Stimulated activated CD8-positive, alpha-beta memory T cell treated with anti-CD3 and anti-CD28 coated beads, Interleukin-4, amount 100 ng/mL, for 1 hour (primary cell): ENCODE measurements at places on chromosomes 1 and 21.

- DNase-seq, result no peak
Observed at GRCh38 chr1:20612221-20612746, 21.0 kb upstream of the PINK1 start.

DNA sequence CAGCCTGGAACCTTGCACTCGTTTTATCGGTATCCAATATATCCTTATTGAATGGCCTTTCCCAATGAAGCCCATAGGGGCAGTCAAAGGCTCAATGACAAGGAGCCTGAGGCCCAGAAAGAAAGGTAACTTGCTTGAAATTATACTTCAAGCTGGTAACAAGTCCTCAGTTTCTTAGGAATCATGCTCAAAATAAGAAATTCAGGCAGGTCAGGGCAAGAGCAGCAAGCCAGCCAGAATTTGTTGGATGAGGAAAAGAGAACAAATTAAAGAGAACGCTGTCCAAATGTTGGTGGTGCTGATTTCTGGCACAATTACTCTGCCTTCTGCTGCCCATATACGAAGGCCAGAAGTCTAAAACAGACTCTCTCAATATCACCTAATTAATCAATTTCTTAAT, 77.6 kb downstream of the DDX20 start:
- DNase-seq, result no peak

DNA sequence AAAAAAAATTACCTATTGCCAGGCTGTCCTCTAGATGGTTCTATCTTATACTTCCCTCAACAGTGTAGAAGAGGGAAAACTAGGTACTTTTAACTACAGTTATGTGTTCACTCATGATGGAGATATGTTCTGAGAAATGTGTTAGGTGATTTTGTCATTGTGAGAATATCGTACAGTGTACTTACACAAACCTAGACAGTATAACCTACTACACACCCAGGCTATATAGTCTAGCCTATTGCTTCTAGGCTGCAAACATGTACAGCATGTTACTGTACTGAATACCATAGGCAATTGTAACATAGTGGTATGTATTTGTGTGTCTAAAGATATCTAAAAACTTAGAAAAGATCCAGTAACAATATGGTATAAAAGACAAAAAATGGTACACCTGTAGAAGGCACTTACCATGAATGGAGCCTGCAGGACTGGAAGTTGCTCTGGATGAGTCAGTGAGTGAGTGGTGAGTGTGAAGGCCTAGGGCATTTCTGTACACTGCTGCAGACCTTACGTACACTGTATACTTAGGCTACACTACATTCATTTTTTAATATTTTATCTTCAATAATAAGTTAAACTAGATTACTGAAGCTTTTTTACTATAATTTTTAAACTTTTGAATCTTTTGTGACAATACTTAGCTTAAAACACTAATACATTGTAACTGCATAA, 13.2 kb downstream of the MGST3 start:
- no peak for DNase-seq

DNA sequence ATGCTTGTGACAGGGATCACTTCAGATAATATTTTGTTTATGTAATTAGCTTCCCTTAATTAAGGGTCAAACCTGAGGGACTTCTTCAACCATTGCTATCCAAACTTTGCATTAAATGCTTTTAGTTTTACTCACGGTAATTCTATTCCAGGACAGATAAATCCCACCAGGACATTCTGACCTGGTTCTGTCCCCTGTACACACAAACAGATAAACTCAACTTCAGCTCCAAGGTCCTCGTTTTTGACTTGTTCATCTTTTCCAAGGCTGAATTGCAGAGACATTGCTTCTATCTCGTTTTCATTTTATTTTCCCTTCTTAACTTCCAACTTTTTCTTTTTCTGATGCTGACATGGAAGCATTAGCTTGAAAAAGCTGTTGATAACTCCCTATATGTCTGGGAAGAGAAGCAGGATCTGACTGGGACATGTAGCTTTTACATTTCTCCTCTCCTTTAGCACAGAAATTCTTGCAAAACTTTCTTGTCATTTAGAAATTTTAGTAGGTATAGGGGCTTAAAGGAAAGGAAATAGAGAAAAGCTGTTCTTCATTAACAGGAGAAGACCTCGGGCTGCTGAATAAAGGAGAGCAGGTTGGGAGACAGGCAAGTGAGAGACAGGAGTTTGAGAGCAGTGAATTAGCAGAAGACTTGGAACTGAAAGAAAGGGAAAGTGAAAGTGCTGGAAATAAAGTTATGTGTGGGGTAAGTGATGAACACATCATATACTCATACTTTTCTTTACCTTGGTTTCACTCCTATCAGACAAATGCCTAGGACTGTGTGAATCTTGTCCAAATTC, 231.7 kb upstream of the B3GALT2 start:
- DNase-seq, result no peak

DNA sequence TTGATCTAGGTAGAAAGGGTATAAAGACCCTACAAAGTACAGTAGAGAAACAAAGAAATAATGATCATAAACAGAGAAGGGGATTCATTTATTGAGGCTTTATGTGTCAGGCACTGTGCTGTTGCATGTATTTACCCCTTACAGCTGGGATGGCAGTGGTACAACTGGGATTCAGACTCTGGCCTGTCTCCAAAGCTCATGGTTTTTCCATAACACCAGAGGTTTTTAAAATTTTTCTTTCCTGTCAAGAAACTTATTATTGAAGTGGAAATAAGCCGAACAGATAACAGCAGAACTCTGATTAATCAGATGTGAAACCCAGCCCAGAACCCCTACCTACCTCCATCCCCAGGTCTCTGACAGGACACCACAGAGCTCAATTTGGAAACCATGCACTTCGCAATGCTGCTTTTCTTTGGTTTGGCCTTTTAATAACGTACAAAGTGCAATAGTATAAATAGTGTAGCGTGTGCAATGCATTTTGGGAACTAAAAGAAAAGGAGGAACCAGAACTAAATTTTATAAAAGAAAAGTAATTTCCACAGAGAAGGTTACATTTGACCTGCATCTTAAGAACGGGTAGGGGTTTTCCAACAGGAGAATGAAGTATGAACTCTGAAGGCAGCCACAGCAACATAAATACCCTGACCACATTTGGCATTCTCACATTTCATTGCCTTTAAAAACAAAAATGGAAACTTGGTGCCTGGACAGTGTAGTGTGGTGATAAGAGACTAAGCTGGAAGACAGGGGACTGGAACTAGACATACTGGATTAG, 92.0 kb upstream of the S1PR1 start:
- no peak for DNase-seq

DNA sequence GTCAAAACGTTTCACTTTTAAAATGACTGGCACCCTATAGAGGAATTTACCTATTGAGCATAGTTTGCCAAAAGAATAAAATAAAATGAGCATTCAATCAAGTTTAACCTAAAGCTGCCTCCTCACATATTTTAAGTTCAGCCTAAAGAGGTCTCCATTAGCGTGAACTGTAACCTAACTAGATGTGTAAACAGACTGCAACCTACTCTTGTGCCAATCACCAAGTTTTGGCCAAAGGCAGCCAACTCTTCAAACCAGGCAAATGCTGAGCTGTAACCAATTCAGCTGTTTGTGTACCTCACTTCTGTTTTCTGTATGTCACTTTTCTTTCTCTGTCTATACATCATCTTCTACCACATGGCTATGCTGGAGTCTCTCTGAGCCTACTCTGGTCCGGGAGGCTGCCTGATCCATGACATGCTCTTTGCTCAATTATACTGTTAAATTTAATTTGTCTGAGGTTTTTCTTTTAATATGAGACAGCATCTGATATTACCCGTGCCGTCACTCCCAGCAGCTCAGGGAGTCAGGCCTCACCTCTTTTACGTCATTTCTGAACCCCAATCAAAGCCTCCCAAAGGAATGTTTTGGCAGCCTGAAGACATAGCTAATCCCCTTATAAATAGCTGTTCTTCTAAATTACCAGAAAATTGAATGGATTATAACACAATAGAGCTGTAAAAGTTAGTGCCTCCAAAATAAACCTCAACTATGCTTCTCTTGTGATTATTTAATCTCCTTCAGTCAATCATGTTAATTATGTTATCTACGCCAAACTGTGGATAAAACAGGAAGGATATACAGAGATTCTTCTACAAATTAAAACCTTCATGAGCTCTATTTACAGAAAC, 81.0 kb upstream of the NR5A2 start:
- DNase-seq, result no peak

GRCh38 chr1:230857077-230857476, 11.2 kb downstream of the C1orf198 start:
- DNase-seq, result no peak

GRCh38 chr1:30684881-30685795, 38.2 kb downstream of the MATN1 start:
- no peak for DNase-seq

- DNase-seq, result no peak
Observed at GRCh38 chr1:64884261-64885040, 81.9 kb downstream of the JAK1 start.

GRCh38 chr1:89545264-89546038, 20.8 kb downstream of the LRRC8B start:
- no peak for DNase-seq

DNA sequence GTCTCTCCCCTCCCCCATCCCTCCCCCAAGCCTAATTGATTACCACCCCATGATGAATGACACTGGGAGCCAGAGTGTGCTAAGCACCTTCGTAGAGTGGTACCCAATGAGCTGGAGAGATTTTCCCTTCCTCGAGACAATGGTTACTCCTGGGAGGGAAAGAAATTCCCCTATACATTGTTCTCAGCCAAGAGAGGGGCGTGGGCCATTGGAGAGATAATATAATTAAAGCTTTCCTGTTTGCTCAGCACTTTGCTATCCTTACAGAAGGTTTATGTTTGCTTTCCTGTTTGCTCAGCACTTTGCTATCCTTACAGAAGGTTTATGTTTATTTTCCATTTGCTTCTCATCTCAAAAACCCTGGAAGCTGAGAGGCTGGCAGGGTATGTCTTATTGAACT, 126.1 kb upstream of the KLHDC7A start:
- no peak for DNase-seq

GRCh38 chr1:27690183-27690582, 18.2 kb upstream of the IFI6 start:
- DNase-seq, result no peak

DNA sequence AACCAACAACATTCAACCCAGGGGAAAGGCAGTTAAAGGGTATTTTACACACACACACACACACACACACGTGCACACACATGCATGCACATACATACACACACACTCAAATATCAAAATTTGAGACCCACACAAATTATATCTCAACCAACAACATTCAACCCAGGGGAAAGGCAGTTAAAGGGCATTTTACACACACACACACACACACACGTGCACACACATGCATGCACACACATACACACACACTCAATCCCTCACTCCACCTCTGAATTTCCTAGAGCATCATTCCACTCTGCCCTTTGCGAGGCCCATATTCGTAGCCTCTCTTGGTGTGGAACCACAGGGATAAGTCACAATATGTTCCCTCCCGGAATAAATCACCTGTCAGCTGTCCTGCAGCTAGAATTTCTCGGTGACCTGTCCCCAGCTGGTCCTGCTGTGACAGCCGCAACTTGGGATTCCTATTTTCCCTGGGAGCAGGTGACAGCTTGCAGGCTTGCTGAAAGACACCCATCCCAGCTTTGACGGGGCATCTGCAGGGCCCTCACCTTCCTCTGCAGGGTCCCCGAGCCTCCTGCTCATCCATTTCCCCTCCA, 122.7 kb downstream of the PSMG1 start:
- DNase-seq, result no peak

DNA sequence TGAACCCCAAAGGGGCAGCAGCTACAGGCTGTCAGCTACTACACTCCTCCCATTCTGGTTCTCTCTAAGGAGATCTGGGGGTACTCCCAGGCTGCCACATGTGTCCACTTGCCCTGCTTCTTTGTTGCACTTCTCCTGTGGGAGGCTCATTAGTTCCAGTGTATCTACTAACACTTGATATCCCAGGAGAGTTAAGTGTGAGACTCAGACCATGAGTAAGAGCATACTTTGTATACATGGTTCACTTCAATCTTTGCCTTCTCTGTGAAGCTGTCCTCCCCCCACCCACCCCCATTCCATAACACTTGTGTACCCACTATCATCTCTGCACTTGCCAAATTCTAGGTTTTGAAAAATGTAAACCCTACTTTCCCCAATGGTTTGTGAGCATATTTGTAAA, 34.9 kb upstream of the GADD45A start:
- no peak for DNase-seq

DNA sequence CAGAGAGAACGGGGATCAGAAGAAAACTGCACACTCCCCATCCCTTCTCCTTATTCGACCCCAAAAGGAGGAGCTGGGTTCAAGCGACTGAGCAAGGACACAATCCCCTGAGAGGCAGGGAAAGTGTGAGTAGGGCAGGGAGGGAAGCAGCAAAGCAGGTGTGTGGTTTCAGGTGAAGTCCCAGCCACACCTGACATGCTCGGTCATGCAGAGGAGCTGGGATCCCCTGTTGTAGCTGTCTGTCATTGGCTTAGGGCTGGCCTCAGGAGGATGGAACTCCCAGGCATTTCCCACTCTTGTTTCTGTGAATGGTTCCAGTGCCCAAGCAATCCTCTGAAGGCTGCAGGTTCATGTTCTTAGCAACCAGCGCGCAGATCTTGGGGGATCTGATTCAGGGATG, 150.7 kb downstream of the DSCAM start:
- no peak for DNase-seq

DNA sequence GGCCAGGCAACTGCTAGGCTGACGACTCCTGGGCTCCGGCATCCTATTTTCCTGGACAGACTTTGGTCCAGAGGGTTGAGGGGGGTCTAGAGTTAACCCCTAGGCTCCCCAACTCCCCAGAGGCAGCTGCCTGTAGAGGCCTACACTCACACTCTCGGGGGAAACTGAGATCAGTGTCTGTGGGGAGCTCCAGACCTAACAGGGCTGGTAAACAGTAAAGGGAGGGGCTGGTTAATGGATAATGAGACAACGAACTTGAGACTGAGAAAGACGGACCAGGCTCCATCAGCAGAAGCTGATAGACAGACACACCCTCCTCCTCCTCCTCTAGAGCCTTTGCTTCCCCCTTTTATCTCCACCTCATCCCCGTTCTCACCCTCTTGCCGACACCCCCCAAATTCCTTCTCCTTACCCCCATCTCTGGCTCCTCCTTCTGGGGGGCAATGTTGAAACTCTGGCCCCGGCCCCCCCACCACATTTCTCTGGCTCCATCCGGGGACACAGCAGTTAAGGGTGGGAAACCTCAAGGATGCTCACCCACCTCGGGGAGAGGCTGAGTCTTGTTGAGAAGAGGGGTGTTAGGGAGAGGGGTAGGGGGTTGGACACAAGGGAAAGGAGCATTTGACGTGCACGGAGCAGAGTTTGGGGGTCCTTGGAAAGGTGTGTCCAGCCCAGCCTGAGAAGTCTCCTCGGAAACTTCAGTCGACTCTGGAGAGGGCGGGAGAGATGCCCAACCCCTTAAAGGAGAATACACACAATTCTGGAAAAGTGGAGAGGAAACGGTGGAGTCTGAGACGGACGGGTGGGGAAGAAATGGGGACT, at the start of gene MTMR11:
TSS of gene MTMR11 (minus strand) at position 710 of the 822 bp plus-strand sequence. CDS start at position 478, 232 bp downstream.
- no peak for DNase-seq

- DNase-seq, result no peak
Observed at GRCh38 chr1:152654110-152654509, 9.1 kb upstream of the LCE2D start.

DNA sequence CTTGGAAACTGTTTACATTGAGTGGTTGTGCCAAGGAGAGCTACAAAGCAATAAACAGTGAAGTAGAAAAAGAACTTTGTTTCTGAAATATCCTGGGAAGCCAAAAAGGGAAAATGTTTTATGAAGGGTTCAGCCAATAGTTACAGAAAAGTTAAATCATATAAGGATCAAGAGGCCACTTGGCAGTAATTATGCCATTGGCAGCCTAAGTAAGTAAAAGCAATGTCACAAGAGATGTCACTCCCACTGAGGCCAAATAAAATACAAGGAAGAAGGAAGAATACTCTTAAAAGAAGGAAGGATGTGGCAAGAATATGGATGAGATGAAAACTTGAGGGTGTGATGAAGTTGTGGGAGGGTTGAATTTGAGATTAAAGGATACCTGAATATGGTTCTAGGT, 45.2 kb downstream of the EDEM3 start:
- no peak for DNase-seq
